ENCODE measurements at places on chromosomes 13 and 19. TPM values are rescaled to one million over a fixed set of nuclear protein-coding genes. Genes with fewer than 3 reads are reported as not detected.
A peak's percentile ranks its signal among the peaks of the same experiment; 100 is the strongest.

The TNPO2 gene
- 65.5 TPM for total RNA-seq

DNA sequence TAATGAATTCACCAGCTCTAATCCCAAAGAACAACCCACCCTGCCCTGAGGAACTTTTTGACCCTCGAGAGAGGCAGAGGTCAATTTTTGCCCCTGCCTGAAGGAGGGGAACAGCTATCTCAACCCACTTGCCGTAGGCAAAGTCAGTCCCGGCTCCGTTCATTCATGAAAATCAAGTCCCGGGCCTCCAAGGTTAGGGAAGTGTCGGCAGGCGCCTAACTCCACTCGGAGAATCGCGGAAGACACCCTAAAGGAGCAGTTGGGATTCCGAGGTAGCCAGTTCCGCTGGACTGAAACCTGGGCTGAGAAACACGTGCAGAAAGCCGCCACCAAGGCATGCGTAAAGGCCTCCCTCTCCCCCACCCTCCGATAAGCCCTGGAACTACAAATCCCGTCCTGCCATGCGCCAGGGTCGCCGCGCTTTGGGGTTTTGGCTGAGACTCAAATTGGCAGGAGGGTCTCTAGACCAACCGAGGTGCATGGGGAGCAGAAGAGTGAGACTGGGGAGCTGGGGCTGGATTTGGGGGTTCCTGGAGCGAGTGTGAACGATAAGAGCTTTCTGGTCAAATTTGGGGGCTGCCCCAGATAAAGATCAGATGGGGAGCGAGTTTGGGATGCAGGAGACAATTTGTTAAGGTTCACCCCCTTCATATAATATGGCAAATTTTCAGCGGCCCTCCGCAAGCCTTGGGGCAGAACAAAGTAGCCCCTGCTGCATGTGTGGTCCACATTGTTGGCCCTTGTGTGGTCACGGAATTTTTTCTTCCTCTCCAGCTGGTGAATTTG lies at the start of gene TNPO2:
Gene TNPO2 (minus strand): TSS at position 292 of the 786 bp plus-strand sequence. CDS start 2,955 bp downstream, outside the sequence.
- DNase-seq, result peak; percentile 42

The EXOC3L2 gene
- total RNA-seq, result 9.0 TPM

DNA sequence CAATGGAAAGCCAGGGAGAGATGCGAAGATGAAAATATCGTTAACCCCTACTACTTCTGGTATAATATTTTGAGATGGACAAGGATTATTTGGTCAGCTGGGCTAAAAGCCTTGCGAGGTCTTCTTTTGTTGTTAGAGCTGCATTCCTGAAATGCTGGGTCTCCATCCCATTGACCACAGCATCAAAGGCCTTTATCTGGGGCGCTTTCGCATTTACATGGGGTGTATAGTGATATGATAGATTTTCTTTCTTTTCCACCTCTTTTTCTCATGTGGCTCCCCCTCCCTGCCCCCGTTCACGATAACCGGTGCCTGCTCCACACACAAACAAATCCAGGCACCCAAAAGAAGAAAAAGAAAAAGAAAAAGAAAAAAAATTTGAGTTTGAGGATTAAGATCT lies 77.5 kb downstream of the ZNF536 start:
- DNase-seq, result no peak

DNA sequence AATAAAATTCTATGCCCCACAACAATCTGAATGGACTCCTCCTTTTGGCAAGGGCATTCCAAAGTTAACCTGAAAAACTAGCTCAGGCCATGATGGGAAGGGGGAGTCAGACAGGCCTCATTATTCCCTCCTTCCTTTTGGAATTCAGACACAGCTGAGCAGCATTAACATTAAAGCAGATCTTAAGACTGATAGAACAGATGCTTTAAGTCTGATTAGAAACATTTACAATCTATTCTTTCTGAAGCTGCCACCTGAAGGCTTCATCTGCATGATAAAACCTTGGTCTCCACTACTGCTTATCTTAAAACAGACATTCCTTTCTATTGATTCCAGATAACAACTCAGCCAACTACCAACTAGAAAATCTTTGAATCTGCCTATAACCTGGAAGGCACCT lies 98.9 kb downstream of the UGGT2 start:
- no peak for DNase-seq

DNA sequence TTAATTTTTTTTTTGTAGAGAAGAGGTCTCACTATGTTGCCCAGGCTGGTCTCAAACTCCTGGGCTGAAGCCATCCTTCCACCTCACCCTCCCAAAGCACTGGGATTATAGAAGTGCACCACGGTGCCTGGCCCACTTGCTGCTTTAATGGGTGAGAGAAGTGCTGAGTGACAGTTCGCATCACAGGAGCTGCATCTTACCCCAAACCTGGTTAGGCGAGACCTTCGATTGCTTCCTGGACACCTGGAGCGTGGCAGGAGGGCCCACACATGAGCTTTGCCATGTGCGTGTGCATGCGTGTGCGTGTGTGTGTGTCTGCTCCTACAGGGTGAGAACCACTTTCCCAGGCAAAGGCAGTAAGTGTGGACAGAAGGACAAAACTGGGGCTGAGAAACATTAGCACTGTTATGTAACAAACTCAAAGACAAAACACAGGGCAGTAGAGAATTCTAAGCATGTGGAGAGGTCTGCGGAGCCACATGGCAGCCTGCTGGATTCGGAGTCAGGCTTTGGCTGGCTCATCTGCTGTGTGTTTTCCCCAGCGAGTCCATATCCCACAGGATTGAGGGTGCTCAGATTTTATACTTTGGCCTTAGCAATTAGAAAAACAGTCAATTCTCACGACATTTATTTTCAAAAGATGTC lies 11.7 kb upstream of the MTIF3 start:
- peak; percentile 27 for DNase-seq

DNA sequence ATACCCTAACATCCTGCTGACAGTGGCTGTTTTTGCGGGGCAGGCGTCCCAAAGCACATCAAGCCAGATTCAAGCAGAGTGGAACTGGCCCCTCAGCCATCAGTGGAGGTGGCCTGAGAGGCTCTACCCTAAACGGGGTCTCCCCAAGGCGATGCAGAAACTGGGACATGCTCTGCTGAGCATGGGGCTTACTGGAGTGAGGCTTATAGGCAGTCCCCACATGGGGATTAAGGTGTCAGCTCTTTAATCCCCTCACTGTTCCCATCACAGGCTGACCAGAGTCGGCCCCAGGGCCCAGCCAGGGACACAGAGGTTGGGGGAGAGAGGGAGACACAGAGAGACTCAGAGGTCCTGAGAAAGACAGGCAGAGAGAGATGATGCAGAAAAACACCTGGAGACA lies 17.0 kb downstream of the CYP2F1 start:
- no peak for DNase-seq

DNA sequence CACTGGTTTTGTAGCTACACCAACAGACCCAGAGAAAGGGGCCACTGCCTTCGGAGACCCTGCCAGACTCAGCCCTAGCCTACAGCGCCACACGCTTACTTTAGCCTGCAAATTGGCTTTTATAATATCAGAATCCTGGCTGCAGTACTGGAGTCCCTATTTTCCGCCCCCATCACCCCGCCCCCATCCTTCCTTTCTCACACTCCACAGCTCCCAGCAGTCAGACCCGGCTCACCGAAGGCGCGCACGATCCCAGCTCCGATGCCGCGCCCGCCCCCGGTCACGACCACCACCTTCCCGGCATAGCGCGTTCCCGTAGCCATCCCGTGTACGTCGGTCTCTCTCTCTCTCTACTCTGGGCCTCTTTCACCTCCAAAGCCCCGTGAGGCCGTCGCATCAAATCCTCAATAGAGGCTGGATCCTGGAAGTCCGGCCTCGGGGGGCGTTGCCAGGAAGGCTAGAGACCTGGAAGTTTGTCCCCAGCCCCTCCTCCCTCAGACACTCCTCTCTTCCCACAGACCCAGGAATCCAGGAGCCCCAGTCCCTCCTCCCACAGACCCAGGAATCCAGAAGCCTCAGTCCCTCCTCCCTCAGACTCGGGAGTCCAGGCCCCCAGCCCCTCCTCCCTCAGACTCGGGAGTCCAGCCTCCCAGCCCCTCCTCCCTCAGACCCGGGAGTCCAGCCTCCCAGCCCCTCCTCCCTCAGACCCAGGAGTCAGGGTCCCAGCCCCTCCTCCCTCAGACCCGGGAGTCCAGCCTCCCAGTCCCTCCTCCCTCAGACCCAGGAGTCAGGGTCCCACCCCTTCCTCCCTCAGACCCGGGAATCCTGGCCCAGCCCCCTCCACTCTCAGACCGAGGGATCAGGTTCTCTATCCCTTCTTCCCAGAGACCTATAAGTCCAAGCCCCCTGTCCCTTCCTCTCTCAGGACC lies at the start of gene HSD17B14:
Gene HSD17B14 (minus strand): TSS at position 403 of the 929 bp plus-strand sequence. CDS start 80 bp downstream, at position 323.
- no peak for DNase-seq

- DNase-seq, result no peak
These were observed 12.4 kb upstream of the TMEM255B start for GRCh38 chr13:113746671-113747070.

GRCh38 chr13:94696171-94696570 lies 16.2 kb downstream of the SOX21 start:
- DNase-seq, result no peak

- DNase-seq, result no peak
These were observed 135.4 kb downstream of the SLITRK6 start for GRCh38 chr13:85663856-85664255.

DNA sequence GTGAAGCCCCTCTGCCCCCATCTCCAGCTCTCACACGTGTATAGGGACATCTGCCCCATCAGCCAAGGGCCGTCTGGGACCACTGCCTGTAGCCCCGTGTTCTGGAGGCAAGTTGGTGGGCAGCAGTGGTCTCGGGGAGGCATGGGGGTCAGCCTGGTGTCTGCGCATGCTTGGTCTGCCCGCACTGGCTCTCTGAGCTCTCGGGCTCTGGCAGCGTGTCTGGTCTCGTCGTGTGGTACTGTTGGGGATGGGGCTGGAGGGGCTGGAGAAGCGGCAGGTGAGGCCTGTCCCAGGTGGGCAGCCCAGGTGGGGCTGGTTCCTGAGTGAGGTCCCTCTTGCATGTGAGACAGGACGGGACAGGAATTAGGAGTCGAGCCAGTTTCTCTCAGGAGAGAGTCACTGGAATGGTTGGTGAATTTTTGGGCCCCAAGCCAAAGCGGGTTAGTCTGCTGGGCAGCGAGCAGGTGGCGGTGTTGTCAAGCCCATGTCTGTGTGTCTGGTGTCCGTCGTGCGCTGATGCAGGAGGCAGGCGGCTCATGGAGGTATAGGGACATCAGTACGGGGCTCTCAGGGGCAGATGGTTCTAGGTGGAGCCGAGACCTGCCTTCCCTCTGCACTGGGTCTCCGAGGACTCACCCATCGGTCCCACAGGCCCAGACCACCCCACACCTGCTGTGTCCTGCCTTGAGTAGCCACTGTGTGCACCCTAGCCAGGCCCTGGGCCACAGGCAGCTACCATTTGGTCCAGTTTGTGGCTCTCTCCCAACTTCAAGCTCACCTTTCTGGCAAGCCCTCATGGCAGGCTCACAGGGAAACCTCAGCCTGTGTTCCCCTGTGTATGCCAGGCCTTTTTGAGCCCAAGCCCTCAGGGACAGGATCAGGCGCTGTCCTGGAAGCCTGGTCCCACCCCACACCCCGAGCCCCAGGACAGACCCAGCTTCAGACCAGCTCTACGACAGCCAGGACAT lies 18.2 kb downstream of the COMP start:
- no peak for DNase-seq

The ZNF625 gene
- 5.9 TPM for total RNA-seq

GRCh38 chr19:35860818-35861639 lies 4.3 kb downstream of the KIRREL2 start:
- no peak for DNase-seq

The CEACAM20 gene
- 0.12 TPM for total RNA-seq

The SULT2A1 gene
- 0.46 TPM for total RNA-seq

- DNase-seq, result peak; percentile 53
These were observed 37.7 kb downstream of the GSX1 start for GRCh38 chr13:27830010-27830409.

The ZFP36 gene
- 180 TPM for total RNA-seq

DNA sequence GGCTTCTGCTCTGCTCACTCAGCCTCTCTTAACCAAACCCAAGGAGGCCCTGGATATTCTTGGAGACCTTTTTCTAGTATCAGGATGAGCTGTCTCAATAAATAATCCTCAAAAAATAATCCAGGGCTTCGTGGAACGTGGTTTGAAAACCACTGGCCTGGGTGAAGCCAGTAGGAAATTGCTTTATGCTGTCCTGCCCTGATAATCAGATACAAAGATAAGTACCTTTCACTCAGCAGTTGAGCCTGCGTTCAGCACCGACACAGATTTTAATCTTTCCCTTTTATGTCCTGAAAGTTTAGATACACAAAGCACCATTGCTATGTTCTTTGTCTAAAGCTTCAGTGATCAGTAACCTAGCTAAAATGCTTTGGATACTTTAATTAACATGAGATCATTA lies 460.0 kb downstream of the RFC3 start:
- no peak for DNase-seq

GRCh38 chr13:44843403-44843802 lies 145.9 kb downstream of the NUFIP1 start:
- DNase-seq, result no peak

- peak; percentile 22 for DNase-seq
These were observed 320.6 kb downstream of the GPC5 start for GRCh38 chr13:91719033-91719432.

DNA sequence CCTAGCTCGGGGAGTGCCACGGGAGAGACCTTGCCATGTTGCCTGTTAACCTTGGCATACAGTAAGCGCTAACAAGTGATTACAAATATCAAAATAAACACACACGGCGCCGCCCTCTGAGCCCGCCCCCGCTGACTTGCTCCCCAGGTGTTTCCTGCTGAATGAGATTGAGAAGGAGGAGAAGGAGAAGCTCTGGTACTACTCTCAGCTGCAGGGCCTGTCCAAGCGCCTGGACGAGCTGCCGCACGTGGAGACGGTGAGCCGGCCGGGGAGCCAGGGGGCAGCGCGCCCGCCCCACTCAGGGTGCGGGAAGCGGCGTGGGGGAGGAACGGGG lies 5.0 kb downstream of the APC2 start:
- DNase-seq, result no peak

The TMEM190 gene
- total RNA-seq, result not detected

- peak; percentile 22 for DNase-seq
These were observed 55.0 kb upstream of the EEF1AKMT1 start for GRCh38 chr13:20828539-20829364.

GRCh38 chr13:102538938-102539337 lies 57.8 kb upstream of the TPP2 start:
- DNase-seq, result no peak

DNA sequence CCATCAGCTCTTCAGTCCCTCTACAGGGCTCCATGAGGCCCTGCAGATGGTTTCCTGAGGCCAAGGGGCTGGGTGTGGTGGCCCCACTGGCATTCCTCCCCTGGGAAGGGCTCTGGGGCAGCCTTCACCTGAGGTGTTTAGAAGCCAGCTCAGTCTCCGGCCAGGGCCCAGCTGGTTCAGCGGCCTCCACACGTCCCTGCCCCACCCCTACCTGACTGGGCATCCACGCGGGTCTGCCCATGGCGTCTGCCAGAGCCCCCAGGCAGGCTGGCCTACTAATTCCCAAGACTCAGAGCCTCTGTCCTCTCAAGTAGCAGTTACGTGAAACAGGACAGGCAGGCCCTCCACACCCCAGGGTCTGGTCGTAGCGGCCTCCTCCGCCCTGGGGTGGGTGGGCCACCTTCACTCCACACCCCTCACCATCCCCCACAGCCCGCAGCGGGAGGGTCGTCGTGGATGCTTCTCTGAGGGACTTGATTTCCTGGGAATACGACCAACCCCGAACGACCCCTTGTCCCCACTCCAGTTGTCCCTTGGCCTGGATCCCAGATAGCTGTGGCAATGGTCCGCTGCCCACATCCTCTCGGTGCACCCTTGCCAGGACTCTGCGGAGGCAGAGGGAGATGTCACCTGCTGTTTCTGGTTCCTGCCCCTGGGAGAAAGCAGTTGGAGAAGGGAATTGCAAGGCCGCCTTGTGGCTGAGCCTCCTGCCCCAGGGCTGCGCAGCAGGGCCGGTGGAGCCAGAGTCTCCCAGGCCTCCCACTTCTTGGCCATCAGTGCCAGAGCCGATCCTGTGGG lies 24.3 kb downstream of the CAPN12 start:
- DNase-seq, result no peak

The BICRA gene
- 20.9 TPM for total RNA-seq

The CDC42EP5 gene
- 14.9 TPM for total RNA-seq

GRCh38 chr13:46561691-46562090 lies 8.7 kb downstream of the LRCH1 start:
- no peak for DNase-seq
